ENCODE measurements at places on chromosomes 5 and 9. TPM values are rescaled to one million over a fixed set of nuclear protein-coding genes. Genes with fewer than 3 reads are reported as not detected.

GRCh38 chr5:98933445-98934072 lies 4.8 kb upstream of the CHD1 start:
- no peak for DNase-seq

DNA sequence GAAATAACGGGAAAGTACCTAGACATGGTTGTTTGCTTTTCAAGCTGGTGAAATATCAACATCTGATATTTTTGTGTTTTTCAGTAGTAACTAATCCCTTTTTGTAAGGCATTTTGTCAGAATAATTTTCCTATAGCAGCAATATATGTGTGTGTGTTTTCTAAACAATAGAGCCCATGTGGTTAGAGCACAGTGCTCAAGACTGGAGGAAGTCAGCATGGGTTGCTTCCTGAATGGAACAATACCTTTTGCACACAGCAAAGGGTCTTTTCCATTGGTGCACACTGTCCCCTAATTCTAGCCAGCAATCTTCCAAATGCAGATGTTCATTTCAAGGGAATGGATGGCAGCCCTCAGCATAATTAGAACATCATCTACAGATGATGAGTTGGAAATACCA lies 270.1 kb downstream of the AOPEP start:
- DNase-seq = no peak

PIP5K1B gene
- total RNA-seq = 2.4 TPM

DNA sequence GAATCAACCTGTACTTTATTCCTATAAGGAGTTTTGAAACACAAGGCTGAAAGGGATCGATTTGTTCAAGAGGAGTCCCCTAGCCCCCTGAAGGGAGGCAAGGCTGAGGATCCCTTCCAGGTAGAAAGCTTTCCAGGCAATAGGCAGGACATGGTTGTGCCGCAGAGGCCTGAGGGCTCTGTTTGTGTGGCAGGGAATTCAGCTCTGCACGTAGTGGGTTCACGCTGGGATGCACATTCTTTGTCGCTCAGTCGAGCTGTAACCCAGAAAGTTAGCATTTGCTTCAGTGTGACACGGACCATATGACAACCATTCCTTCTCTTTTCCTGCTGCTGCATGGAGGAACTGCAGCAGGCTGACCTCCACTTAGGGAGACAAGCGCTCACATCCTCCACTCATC lies 65.6 kb upstream of the TRIO start:
- no peak for DNase-seq

DBN1 gene
- 216 TPM for total RNA-seq

DCTN3 gene
- 23.6 TPM for total RNA-seq

FAM200C gene
- total RNA-seq = 6.3 TPM

DNA sequence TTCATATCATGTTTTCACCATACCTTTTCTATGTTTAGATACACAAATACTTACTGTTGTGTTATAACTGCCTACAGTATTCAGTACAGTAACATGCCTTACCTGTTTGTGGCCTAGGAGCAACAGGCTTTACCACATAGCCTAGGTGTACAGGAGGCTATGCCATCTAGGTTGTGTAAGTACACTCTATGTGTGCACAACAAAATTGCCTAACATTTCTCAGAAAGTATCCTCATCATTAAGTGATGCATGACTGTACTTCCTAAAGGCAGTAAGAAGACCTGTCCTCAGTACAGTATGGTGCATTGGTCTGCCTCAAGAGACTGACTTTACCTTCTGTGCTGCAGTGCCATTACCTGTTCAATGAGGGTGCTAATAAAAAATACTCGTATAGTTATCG lies 7.9 kb downstream of the TXN start:
- DNase-seq = no peak

DNA sequence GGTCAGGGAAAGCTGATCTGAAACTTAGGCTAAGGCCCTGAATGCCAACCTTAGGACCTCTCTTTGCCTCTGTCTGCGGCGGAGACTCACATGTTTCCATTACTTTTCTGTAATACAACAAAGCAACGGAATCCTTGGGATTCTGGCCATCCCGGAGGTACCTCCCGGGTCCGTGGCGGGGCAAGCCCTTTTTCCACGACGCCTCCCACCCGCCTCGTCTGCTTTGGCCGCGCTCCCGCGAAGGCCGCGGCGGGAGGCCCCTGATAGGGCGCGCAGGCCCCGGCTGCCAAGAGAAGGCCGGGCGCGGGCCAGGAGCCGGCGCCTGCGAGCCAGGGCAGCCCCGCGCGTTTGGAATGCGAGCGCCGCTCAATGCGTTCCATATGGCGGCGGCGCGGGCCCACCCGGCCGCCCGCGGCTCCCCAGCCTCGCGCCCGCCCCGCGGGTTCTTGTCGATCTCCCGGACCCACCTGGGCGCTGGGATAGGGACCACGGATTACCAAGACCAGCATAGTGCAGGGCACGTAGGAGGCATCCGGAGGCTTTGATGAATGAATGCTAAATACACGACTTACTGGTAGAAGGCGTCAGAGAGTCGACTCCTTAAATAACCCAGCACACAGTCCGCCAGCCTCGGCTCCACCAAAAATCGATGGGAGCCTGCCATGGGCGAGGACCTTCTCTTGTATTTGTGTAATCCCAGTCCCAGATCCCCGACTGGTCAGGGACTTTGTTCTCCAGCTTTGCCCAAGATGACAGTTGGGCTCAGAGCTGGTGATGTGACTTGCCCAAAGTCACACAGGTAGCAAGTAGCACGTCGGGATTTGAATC lies 17.5 kb upstream of the PHF19 start:
- DNase-seq = peak; percentile 64

DNA sequence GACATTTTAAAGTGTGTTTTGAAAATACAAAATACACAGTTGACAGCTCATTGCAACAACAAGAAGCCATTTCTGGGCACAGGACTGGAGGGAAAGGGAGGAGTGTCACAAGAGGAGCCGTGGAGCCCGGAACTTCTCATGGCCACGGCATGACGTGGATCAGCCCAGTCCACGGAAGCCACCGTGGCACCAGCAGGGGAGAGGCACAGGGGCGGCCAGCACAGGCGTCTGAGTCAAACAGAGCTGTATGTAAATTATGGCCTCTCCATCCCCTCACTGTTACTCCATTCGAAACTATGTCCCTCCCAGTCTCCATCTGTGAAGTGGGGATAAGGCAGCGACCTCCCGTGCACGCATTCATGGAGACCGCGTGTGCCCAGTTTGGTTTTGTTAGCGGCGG lies 165.6 kb upstream of the IRX2 start:
- peak; percentile 21 for DNase-seq

- DNase-seq = peak; percentile 6
Measured at GRCh38 chr5:51095486-51095885, 287.8 kb upstream of the ISL1 start.

GRCh38 chr9:11471321-11471720 lies 858.5 kb upstream of the PTPRD start:
- DNase-seq = no peak

CCNJL gene
- total RNA-seq = 17.8 TPM

GRCh38 chr9:93266521-93267001 lies 82.6 kb downstream of the WNK2 start:
- DNase-seq = peak; percentile 27

DNA sequence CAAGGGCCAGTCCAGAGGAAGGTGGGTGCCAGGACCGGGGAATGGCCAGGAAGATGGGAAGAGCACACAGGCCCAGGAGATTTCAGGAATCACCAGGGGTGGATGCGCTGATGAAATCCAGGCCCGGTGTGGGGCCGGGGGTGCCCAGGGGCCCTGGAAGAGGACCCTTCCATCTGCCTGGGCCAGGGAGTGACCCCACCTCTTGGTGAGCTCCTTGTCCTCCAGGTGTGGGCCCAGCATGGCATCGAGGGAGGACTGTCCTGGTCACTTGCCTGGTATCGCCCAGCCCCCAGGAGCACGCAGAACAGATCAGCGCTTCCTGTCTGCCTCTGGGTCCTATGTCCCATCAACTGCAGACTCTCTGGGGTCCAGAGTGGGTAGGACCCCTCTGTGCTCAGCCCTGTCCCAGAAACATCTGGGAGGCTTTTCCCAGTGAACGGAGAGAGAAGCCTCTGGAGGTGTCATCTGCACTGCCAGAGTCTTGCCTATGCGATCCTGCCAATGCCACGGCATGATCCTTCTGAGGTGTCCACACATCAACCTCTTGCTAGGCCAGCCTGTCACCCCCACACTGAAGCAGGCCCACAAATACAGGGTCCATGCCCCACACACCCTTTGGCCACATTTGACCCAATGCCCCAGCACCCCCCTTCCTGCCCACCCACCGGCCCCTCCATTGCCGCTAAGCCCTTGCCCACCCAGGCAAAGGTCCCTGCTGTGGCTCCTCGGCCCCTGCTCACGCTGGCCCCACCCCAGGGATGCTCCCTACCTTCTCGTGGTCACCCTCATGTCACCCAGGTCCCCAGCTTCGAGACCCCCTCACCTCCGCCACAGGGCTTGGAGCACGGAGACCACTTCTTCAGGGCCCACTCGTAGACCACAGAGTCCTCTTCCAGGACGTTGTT lies 67.2 kb downstream of the ZNF354C start:
- no peak for DNase-seq

GRCh38 chr9:36488389-36488756 lies 84.3 kb upstream of the MELK start:
- DNase-seq = no peak

NEUROG1 gene
- not detected for total RNA-seq

CCDC192 gene
- 1.1 TPM for total RNA-seq

- no peak for DNase-seq
Measured at GRCh38 chr9:33426843-33427293, 20.5 kb downstream of the AQP3 start.

- DNase-seq = peak; percentile 43
Measured at GRCh38 chr5:56323505-56323904, 90.4 kb upstream of the ANKRD55 start.

DNLZ gene
- total RNA-seq = 11.2 TPM

GRCh38 chr9:125998837-125999503 lies 251.8 kb downstream of the PBX3 start:
- DNase-seq = peak; percentile 66

DNA sequence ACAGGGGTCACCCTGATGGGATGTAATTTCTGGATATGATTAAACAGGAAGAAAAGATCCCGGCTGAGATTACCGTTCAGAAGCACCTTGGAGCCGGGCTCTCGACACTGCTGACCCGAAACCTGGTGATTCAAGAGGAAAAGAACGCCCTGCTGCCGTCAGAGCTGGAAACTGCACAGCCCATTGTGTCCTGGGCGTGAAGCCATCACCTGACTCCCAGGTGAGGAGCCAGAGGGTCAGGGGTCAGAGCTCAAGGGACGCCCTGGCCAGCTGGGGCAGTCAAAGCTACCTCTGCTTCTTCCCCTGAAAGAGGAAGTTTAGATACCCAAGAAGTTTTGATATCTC lies 17.8 kb upstream of the SLC12A7 start:
- DNase-seq = no peak

GRCh38 chr9:2570615-2571479 lies 50.7 kb upstream of the VLDLR start:
- no peak for DNase-seq

- DNase-seq = no peak
Measured at GRCh38 chr9:113559834-113560800, 96.6 kb downstream of the RGS3 start.

- no peak for DNase-seq
Measured at GRCh38 chr5:124655921-124656511, 90.4 kb downstream of the ZNF608 start.

- DNase-seq = no peak
Measured at GRCh38 chr5:137747848-137748247, 6.3 kb downstream of the HNRNPA0 start.

DNA sequence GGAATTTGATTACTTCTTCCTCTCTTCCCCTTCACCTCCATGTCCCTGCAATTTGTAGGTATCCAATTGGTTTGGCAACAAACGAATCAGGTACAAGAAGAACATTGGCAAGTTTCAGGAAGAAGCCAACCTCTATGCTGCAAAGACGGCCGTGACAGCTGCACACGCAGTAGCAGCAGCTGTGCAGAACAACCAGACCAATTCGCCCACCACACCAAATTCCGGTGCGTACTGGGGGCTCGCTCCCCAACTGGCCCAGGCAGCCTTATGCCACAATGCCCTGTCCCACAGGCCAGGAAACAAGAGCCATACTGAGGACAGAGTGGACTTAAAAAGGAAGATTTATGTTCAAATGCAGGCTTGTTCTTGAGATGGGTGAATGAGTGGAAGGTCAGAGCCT lies 213.5 kb downstream of the PBX3 start:
- no peak for DNase-seq

DNA sequence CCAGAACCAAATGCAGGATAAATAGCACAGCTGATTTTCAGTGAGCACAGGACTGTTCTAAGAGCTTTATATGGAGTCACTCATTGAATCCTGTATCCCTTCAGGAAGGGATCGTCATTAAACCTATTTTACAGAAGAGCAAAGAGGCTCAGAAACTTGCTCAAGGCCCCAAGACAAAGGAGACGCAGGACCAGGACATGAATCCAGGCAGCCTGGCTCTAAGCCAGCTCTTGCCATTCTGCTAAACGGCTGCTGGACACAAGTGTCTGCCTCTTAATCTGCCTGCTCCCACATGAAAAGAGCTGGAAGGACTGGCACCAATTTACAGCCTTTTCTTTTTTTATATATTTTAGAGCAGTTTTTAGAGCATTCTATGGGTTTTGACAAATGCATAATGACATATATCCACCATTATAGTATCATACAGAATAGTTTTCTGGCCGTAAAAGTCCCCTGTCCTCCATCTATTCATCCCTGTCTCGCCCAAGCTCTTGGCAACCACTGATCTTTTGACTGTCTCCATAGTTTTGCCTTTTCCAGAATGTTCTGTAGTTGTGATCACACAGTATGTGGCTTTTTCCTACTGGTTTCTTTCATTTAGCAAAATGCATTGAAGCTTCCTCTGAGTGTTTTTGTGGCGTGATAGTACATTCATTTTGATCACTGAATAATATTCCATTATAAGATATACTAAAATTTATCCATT lies 37.5 kb downstream of the RETREG1 start:
- no peak for DNase-seq

N4BP3 gene
- total RNA-seq = 32.0 TPM

SPATA9 gene
- not detected for total RNA-seq

DNA sequence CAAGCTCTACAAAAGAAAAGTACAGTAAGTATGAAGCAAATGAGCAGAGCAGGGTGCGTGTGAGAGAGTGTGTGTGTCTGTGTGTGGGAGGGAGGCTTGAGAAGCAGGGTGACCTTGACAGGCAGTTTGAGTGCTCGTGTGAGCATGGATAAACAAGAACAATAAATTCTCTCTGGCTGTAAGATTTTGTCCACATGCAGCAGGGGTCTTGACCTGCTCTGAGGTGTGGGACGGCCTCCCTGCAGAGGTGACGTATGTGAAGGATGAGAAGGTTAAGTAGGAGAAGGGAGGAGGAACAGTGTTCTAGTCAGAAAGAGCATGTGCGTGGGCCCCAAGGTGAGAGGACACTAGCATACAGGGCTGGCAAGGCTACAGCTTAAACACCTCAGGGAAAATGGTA lies 49.0 kb downstream of the SPTLC1 start:
- no peak for DNase-seq

DNA sequence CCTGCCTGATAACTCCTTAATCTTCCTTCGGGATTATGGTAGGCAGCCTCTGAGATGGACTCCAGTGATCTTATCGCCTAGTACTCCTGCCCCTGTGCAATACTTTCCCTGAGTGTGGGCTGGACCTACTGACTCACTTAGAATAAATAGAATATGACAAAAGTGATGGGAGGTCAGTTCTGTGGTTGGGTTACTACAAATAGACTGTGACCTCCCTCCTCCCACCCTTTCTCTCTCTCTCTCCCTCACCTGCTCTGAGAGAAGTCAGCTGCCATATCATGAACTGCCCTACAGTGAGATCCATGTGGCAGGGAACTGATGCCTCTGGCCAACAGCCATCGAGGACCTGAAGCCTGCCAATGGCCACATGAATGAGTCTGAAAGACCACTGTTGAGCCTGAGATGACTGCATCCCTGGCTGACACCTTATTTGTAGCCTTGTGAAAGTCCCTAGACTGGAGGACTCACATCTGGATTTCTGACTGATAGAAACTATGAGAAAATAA lies 31.7 kb downstream of the NRG2 start:
- no peak for DNase-seq

PRRT1B gene
- 1.5 TPM for total RNA-seq

Data from H7 (cell line).